ENCODE measurements at places on chromosomes 2 and 18. TPM values are rescaled to one million over a fixed set of nuclear protein-coding genes. Genes with fewer than 3 reads are reported as not detected.

MEIS1 gene
- 107 TPM for total RNA-seq

RNF181 gene
- total RNA-seq, result 221 TPM

TRIM43 gene
- total RNA-seq, result not detected

NR4A2 gene
- not detected for total RNA-seq

ITPRIPL1 gene
- total RNA-seq, result 3.2 TPM

Measured in fibroblast of villous mesenchyme (primary cell).